ENCODE measurements at places on chromosomes 3 and 15.
A peak's percentile ranks its signal among the peaks of the same experiment; 100 is the strongest.

DNA sequence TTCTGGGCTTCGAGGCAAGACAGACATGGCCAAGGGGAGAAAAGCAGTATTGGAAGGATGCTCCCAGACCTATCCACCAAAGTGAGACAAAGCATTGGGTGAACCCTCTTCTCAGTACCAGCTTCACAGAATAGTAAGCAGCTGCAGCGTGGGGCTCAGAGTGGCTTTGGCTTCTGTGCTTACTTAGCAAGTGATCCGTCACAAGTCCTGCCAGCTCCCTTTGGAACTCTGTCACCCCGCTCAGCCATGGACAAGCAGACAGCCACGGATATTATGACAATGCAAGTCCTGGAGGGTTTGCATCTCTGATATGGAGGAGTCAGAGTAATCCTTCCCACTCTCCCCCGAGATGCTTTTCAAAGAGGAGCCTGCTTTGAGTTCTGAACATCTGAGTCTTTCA, 90.8 kb downstream of the SLCO3A1 start:
- no peak for DNase-seq

GRCh38 chr15:29736744-29737020, 85.6 kb downstream of the TJP1 start:
- DNase-seq = no peak

- no peak for DNase-seq
Observed at GRCh38 chr15:74377831-74378766, 10.7 kb upstream of the CYP11A1 start.

GRCh38 chr15:40092979-40093869, 15.5 kb downstream of the BMF start:
- no peak for DNase-seq

- DNase-seq = no peak
Observed at GRCh38 chr15:88701561-88702095, 62.8 kb downstream of the ISG20 start.

DNA sequence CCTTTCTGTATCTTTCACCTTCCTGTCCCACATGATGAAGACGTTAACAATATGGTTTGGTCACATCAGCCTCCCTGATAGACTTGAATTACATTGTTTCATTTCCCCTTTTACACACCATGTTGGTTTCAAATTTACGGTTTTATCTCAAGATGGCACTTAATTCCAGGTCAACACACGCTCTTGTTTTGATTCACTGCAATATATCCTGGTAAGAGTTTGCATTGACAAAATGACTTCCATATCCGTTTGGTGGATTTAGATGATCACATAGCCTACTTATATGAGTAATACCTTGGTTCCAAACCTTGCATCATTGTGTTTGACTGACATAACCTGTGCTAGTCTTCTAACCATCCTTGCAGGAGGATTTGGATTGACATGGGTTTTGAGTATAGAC, 499.4 kb downstream of the ROBO1 start:
- DNase-seq = no peak

GRCh38 chr3:133926736-133927539, 31.3 kb upstream of the RAB6B start:
- no peak for DNase-seq

DNA sequence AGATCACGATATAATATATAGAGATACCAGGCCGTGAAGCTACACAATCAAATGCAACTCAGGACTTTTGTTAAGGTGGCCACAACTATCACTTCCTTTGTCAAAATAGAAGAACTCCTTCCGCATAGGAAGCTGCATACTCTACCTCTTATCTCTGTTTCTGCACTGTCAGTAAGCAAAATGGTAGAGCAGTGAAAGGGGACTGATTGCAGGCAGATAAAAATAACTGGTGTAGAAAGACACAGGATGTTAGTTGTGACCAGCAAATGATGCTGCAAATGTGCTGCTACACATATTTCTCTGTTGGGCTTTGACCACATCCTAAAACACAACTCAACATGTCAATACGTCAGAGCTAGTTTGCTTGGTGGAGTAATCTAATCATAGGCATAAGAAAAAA, 16.3 kb upstream of the TRAT1 start:
- DNase-seq = no peak

- peak; percentile 16 for DNase-seq
Observed at GRCh38 chr3:120678984-120679383, 3.1 kb downstream of the HGD start.

DNA sequence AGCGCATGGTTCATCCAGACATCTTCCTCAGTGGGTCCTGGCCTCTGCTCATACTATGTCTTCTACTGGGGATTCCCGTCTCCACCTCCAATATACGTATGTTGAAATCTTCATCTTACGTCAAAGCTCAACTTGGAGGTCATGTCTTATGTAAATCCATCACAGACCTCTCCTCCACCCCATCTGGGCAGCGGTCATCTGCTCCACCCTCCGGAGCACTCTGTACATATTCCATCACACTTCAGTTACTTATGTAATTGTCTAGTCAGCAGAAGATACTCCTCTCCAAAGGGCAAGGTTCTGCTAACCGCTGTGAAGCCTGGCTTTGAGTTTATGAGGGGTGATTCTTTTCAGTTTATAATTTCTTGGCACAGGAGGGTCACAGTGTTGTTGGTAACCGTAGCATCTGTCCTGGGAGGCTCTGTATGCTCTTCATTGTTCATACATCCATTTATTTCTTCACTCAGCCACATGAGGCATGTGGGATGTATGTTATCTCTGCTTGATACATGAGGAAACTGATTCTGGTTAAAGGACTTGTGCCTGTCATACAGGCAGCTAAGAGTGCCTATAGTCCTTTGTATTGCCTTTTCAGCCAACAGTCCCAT, 22.1 kb downstream of the MAP2K1 start:
- DNase-seq = no peak

GRCh38 chr3:24496529-24497482, 2.2 kb upstream of the THRB start:
- no peak for DNase-seq

DNA sequence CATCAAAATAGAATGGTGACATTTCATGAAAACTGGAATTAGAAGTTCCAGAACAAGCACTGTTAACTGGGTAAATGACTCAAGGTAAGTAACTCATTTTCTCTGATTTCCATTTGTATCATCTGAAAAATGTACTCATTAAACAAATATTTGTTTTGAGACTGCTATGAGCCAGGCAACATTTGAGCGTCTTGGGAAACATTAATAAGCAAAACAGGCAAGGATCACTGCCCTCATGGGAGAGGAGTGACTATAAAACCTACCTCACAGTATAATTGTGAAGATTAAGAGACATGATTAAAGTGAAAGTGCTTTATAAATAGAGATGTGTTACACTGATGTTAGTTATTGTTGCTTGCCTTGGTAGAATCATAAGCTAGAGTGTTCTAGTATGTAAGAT, 711.8 kb upstream of the UBE2E2 start:
- DNase-seq = no peak

GRCh38 chr15:96860741-96861140, 530.2 kb downstream of the NR2F2 start:
- DNase-seq = no peak

GRCh38 chr15:68537506-68537905, 41.3 kb upstream of the CORO2B start:
- no peak for DNase-seq

GRCh38 chr3:53163444-53164387, 2.7 kb downstream of the PRKCD start:
- DNase-seq = no peak

DNA sequence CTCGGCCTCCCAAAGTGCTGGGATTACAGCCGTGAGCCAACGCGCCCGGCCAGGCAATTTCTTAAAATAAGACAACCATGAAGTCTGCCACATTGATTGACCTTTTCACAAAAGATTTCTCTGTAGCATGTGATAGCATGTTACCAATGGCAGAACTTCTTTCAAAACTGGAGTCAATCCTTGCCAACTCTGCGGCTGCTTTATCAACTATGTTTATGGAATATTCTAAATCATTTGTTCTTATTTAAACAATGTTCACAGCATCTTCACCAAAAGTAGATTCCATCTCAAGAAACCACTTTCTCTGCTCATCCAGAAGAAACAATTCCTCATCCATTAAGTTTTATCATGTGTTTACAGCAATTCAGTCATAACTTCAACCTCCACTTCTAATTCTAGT, 9.4 kb downstream of the UBR1 start:
- no peak for DNase-seq

DNA sequence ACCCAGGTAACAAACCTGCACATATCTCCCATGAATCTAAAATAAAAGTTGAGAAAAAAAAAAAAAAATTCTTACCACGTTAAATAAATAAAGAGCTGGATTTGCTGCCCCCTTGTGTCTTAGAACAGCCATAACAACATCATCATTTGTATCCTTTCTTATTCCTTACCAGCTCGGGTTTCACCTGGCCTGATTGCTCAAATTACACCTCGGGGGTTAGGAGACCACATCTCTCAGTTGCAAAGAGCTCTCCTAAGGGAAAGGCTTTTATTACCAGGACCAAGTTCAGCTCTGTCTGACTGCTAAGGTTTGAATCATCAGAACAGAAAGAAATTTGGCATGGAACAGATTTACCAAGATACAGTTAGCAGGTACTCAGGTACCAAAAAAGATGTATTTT, 25.8 kb upstream of the RPL39L start:
- no peak for DNase-seq

- no peak for DNase-seq
Observed at GRCh38 chr3:78754066-78754743, 1013.6 kb downstream of the ROBO1 start.

GRCh38 chr3:134900482-134900881, 105.4 kb downstream of the EPHB1 start:
- DNase-seq = no peak

- DNase-seq = no peak
Observed at GRCh38 chr15:85977586-85977985, 102.1 kb upstream of the AGBL1 start.

DNA sequence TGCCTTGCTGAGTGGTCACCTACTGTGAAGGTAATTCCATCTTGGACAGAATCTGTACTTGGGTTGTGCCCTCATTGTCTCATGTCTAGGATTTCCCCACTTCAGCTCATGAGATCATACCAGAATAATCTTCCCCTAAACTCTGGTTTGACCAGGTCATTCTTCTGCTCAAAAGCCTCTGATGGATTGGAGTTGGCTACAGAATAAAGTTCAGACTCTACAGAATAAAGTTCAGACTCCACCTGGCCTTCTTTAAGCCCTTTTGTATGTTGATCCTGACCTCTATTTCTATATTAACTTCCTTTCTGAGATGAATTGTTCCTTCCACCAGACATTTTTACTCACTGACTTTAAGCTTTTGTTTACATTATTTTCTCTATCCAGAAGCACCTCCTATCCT, 6.4 kb upstream of the GLCE start:
- no peak for DNase-seq

DNA sequence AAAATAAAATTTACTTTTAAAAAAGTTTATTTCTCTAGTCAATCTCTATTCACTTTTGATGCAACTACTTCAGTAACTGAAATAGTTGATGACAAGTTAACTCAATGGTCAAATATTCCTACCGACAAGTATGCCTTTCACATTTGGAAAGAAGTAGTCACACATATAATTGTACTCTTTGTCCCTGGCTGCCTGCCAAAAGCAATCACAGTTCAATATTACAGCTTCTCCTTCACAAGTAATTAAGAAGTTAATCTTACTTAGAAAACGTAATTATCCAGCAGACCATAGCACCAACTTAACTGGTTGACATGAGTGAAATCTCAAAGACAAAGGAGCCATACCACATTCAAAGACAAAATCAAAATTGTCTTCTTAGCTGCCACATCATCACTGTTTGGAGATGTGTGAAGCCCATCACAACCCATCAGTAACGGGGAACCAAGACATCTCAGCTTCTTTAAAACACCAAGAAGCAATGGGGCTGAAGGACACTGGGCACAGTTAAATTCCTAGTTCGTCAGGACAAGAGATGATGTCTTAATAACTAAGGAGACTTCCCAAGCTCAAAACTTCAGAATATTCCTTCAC, 86.1 kb downstream of the PLCH1 start:
- no peak for DNase-seq

DNA sequence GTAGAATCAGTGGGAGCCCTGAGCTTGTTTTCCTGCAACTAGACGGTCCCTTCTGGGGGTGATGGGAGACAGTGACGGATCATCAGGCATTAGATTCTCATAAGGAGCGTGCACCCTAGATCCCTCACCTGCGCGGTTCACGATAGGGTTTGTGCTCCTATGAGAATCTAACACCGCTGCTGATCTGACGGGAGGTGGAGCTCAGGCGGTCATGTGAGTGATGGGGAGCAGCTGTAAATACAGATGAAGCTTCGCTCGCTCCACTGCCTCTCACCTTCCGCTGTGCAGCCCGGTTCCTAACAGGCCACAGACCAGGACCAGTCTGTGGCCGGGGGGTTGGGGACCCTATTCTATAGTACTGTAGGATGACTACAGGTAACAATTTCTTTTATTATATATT, 154.7 kb downstream of the CHSY1 start:
- no peak for DNase-seq

DNA sequence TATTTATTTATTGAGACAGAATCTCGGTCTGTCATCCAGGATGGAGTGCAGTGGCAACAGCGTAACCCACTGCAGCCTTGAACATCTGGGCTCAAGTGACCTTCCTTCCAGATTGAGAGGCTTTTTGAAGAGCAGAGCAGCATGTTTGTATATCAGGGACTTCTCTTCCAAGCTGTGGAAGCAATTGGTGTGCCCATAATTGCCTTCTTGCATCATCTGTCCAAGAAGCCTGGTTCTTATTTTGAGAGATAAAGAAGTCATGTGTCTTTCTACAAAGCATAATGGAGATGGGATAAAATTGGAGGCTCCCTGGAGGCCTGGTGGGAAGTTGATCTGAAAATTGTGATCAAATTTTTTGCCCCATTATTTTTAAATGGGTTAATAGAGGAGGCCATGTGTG, 183.8 kb upstream of the MCTP2 start:
- no peak for DNase-seq

DNA sequence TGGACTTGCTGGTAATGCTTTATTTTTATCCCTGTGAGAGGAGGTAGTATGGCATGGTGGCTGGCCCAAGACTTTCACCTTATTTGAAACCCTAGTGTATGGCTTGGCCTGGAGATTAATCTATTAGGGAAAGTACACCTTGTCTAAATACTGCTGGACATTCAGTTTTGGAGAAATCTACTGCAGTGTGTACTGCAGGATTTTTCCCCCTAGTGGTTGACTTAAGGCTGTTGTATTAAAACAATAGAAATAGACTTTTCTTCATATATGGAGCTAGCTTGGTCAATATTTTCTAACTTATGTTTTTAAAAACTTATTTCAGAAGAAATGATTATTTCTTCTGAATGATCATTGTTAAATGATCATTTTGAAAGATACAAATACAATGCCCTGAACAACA, 13.9 kb upstream of the SLITRK3 start:
- DNase-seq = no peak
